T-cell (primary cell): ENCODE measurements at places on chromosomes 2 and 18. TPM values are rescaled to one million over a fixed set of nuclear protein-coding genes. Genes with fewer than 3 reads are reported as not detected.

DNA sequence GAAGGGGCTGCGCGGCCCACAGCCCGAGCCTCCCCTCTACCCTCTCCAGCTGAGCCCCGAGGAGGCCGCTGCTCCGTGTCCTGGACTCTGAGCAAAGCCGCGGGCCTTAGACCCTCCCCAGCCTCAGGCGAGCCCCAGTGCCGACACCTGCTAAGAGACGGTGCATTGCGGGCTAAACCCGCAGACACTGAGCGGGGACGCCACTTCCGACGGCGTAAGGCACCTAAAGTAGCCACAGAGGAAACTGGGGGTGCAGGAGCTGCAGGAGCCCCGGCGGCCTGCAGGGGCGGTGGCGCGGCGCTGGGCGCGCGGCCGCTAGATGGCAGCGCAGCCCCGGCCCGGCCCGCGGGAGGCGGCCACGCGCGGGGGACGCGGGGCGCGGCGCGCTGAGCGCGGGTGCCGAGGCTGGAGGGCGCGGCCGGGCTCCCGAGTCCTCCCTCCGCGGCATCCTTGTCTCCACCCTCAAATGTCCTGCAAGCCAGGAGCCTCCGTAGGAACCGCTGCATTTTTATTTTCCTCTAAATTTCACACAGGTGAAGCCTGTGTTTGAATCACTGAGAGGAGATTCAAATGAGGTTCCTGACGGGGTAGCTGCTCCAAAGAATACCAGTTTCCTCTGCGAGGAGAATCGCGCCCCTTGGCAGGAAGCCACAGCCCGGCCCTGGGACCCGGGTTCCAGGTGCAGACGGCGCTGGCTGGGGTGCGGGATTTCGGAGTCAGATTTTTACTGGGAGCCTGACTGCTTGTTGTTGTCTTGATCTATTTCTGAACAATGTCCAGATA, 650.5 kb downstream of the GALR1 start:
- DNase-seq = peak; percentile 45

- DNase-seq = no peak
Measured at GRCh38 chr18:35770376-35771014, 189.0 kb downstream of the GALNT1 start.

DNA sequence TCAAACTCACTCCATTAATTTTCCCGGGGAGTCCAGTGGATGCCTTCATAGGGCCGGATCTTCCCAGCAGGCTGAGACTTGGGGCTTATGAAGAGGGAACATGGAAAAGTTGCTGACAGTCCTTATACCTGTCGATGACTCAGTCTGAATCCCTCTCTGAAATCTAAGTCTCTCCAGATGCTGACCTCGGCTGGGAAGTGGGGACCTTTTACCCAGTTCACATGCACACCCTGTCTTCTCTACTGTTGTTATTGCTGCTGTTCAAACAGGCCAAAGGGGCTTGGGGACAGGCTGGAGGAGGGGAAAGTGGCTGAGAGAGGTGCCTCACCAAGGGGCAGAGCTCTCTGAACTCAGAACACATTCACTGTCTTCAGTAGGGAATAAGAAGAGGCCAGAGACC, 4.1 kb upstream of the TNP1 start:
- DNase-seq = no peak

DNA sequence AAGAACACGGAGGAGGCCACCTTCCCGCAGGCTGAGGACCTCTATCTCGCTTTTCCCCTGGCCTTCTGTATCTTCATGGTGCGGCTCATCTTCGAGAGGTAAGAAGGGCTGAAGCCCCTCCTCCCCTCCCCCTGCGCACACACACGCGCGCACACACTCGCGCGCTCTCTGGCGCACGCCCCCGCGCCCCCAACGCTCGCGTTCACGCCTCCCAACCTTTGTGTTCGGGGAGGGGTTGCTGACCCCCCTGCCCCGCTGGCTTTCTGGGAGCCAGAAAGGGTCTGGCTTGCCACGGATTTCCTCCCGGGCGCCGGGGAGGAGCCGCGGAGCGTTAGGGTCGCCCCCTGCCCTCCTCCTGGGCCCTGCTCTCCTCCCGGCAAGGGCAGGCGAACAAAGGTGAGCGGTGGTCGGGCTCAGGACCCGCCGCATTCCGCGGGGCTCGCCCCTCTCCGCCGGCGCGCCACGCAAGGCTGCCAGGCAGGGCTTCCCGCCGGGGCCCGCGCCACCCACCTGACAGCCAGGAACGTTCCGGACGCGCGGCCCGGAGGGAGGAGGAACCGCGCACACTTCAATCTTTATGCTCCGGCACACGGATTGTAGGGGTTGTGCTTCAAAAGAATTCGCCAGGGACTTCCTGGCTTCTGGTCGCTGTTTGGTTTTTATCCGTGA, 583 bp downstream of the CERS6 start:
- peak; percentile 13 for DNase-seq

GRCh38 chr18:78920456-78921138, 59.0 kb upstream of the SALL3 start:
- DNase-seq = no peak

DNA sequence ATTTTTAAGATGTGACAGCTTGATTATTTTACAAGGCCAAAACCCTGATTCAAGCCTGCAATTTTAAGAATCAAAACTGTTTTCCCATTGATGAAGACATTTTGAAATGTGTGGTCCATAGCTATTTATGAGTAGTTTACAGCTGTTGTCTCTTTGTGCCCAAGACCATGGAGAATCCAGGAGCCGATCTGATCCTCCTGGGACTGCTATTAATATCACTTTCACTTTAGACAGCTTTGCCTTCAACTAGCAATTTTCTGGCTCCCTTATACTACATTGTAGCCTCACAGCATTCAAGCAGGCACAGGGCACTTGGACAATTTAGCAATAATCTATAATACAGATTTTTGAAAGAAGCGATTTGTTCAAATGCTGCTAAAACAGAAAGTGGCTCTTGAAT, 172.9 kb downstream of the SLC8A1 start:
- DNase-seq = no peak

- DNase-seq = no peak
Measured at GRCh38 chr18:63439334-63439733, 17.1 kb upstream of the VPS4B start.

DNA sequence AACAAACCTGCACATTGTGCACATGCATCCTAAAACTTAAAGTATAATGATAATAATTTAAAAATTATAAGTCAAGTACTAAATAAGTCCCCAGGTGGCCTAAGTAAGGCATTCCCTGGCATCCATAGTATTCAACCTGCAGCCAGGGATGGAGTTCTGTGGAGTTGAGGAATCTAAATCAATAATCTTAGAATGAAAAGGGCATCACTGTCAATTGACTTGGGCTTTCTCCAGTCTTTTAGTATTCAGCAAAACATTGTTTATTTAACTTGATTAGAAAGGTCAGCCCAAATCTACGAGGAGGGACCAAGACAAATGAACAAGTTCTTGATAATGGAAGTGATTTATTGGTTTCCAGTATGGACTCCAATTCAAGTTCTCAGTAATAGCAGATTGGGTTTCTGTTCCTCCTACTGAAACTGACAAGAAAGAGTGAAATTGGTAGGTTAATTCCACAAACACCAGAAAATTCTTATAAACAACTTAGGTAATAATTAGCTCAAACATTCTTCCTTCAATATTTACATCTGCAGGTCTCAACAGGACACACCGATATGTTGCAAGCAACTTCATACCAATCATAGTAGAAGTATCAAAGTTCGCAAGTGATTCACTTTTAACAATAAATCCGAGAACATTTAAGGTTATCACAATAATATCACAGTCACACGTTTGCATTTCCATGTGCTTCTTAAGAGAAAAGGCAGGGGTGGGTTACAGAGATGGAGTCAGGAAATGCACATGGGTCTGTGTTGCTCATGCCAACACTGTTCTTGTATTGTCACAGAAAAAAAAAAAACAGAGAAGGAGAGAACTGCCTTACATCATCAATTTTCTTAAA, 51.7 kb upstream of the EHBP1 start:
- DNase-seq = no peak

- DNase-seq = no peak
Measured at GRCh38 chr2:62286089-62286785, 90.3 kb downstream of the B3GNT2 start.

DNA sequence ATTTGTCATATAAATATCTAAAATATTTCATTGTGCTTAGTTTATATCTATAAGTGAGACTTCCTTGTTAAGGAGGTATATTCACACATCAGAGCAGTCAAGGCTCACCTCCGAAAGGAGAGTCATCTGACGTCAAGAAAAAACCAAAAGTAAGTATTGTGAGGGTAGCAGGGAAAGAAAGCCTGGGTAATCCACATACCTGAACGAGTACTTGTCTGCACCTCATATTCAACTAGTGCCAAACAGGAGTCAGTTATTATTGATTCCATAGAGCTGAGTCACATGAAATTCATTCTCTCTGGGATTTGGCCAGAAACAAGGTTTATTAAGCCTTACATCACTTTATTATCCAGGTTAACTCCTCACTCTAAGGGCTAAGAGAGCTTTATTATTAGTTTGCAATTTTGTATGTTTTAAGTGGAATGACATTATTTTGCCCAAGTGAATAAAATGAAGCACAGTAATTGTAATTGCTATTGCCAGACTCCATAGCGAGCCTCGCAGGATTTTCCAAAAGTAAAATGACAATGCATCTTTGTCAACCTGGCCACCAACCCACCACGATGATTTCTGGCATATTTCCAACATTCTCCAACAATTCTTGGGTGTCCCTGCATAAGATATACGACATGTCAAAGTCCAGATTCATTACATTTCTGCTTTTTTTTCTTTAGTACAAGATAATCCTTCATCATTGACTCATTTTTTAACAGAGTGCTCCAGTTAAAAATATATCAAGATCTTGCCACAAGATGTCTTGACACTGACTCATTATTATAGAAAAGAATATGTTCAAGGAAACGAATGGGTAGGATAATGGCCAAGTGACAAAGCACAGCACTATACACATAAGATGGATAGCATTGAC, 1210.4 kb upstream of the ACVR2A start:
- DNase-seq = no peak

GRCh38 chr2:75474115-75474514, 86.6 kb downstream of the EVA1A start:
- no peak for DNase-seq

- no peak for DNase-seq
Measured at GRCh38 chr2:159072795-159073194, 104.4 kb downstream of the TANC1 start.

- no peak for DNase-seq
Measured at GRCh38 chr2:233060501-233060979, 398 bp downstream of the INPP5D start.

GRCh38 chr2:213068676-213069359, 82.6 kb downstream of the IKZF2 start:
- no peak for DNase-seq

GRCh38 chr2:212193056-212193455, 345.5 kb downstream of the ERBB4 start:
- DNase-seq = no peak

- no peak for DNase-seq
Measured at GRCh38 chr2:203697190-203697589, 9.2 kb upstream of the CD28 start.

- no peak for DNase-seq
Measured at GRCh38 chr2:44291281-44292248, 16.3 kb downstream of the SLC3A1 start.

DNA sequence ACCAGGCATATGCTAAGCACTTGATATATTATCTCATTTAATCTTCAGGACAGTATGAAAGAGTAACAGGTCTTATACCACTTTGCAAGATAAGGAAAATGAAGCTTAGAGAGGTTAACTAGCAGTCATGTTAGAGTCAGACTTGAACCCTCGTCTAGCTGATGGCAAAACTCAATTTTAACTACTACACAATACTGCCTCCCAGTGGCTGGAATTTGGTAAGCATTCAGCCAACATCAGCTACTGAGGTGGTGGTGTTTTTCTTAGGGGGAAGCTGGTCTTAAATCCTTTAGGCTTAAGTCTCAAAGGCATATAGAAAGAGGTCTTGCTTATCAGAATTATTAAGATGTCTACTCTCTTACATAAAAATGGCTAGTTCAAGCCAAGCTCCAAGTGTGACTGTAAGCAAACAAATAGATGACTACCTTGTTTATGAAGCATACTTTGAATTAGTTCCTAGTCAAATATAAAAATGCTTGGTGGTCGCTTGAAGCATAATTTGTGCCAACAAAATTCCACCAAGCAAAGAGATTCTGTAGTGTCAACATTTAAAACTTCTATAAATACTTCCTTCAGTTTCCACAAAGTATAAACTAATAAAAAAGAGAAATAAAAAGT, 325.4 kb upstream of the FIGN start:
- no peak for DNase-seq

DNA sequence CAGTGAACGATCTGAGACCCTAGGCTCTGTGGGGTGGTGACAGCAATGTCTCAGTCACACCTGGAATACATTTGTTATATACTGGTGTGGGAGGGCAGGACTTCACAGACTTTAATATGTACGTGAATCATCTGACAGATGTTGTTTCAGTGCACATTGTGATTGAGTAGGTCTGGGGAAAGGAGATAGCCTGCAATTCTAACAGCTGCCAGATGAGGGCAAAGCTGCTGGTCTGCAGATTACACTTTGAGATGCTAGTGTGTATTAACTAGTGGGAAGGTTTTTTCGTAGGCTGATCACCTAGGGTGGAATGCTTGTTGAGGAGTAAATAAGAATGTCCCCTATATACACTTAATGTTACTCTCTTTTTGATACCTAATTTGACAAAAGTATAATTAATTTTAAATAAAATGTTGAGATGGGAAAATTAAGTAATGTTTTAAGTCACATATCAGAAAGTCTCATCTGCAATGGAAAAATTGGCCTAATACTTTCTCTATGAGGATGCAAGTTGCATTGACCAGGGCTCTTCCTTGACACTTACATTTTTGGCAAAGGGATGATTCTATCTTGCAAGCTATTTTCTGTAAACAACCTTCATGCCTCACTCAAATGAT, 496.9 kb upstream of the HNMT start:
- DNase-seq = no peak

The LINC00305 gene
- not detected for total RNA-seq

The STAT1 gene
- total RNA-seq = 158 TPM

The TP53I3 gene
- total RNA-seq = 0.58 TPM

The SDC1 gene
- 1.2 TPM for total RNA-seq

The SPHKAP gene
- total RNA-seq = not detected

The GRP gene
- total RNA-seq = not detected

The INHBB gene
- total RNA-seq = 0.10 TPM

The GMPPA gene
- total RNA-seq = 28.4 TPM

The NT5DC4 gene
- total RNA-seq = not detected

The MBD1 gene
- 98.2 TPM for total RNA-seq

The LCT gene
- 0.26 TPM for total RNA-seq

The LYPD1 gene
- not detected for total RNA-seq

The SCN3A gene
- total RNA-seq = 0.47 TPM

The SLC9A2 gene
- not detected for total RNA-seq

The UGT1A5 gene
- total RNA-seq = not detected
